ENCODE measurements at places on chromosomes 3 and 15. TPM values are rescaled to one million over a fixed set of nuclear protein-coding genes. Genes with fewer than 3 reads are reported as not detected.

Gene SUCNR1
- 7.1 TPM for total RNA-seq

- H3K4me3 ChIP-seq = no peak overlapping the region
- peaks cover 22% of the 10 kb centered on the region for H3K36me3 ChIP-seq
- H3K4me1 ChIP-seq = no peaks in the 10 kb centered on the region
- no peaks in the 10 kb centered on the region for H3K27me3 ChIP-seq
- H3K27ac ChIP-seq = no peak overlapping the region
Measured at GRCh38 chr3:23960649-23961048, 15.6 kb downstream of the NR1D2 start.

Gene SLC35G2
- total RNA-seq = 0.51 TPM

GRCh38 chr15:77641999-77642398 lies 9.3 kb upstream of the LINGO1 start:
- no peak overlapping the region for H3K27ac ChIP-seq
- DNase-seq = no peak
- H3K36me3 ChIP-seq = no peaks in the 10 kb centered on the region
- H3K4me3 ChIP-seq = no peak overlapping the region

Gene FAM43A
- total RNA-seq = 3.7 TPM
